ENCODE measurements at places on chromosomes 12 and 14.

DNA sequence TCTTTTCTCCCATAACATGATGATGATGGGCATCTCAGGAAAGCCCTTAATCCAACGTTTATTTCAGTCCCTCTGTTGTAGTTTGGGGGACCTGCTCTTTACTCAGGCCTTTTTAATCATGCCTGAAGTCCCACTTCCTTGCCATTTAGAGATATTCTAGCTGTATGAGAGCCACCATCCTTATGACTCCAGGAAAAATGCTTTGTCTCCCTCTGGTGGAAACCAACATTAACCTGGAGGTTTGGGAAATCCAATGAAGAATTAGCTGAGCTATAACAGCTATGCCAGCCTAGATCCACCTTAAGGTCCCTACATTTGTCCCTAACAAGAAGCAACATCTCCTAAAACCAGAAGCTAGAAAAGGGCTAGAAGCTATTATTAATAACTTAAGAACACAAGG, 1399.1 kb downstream of the LRFN5 start:
- DNase-seq = no peak

- no peak for DNase-seq
Observed at GRCh38 chr12:28961948-28962384, 187.1 kb upstream of the FAR2 start.

DNA sequence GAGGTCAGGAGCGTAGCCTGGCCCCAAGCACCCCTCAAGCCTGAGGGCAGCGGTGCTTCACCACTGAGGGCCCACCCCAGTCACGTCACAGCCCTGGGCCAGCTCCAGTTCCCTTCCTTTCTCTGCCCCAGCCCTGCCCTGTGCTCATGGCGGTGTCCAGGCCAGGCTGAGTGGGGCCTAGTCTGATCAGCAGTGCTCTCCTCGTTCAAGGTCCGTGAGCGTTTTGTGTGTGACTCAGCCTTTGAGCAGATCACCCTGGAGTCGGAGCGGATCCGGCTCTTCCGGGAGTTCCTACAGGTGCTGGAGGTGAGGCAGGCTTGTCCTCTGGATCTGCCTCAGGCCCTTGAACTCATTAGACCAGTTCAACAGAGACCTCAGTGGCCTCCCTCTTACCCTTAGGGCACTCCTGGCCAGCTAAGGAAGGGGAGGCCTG, 19.0 kb downstream of the PRPF40B start:
- no peak for DNase-seq

- no peak for DNase-seq
Observed at GRCh38 chr14:73344319-73344718, 107.0 kb downstream of the PAPLN start.

DNA sequence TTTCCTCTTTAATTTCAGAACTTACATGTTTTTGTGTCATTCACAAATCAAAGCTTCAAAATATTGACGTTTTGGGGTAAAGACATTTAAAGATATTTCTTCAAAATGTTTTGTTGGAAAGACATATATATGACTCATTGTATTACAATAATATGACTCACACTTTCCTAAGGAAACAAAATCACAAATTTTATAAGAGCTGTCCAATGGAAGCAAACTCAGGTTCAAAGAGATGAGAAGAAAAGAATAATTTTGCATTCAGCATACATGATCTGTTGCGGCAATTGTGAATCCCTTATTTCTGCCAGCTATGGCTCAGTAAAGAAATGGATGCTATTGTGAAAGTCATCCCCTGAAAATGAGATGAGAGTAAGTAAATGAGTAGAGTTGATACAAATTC, 82.7 kb downstream of the GRIP1 start:
- DNase-seq = no peak

- DNase-seq = no peak
Observed at GRCh38 chr14:69376439-69376838, 21.7 kb downstream of the ERH start.

- DNase-seq = no peak
Observed at GRCh38 chr14:22556021-22556989, 32.7 kb downstream of the DAD1 start.

GRCh38 chr12:6180268-6181051, 19.7 kb upstream of the CD9 start:
- no peak for DNase-seq

DNA sequence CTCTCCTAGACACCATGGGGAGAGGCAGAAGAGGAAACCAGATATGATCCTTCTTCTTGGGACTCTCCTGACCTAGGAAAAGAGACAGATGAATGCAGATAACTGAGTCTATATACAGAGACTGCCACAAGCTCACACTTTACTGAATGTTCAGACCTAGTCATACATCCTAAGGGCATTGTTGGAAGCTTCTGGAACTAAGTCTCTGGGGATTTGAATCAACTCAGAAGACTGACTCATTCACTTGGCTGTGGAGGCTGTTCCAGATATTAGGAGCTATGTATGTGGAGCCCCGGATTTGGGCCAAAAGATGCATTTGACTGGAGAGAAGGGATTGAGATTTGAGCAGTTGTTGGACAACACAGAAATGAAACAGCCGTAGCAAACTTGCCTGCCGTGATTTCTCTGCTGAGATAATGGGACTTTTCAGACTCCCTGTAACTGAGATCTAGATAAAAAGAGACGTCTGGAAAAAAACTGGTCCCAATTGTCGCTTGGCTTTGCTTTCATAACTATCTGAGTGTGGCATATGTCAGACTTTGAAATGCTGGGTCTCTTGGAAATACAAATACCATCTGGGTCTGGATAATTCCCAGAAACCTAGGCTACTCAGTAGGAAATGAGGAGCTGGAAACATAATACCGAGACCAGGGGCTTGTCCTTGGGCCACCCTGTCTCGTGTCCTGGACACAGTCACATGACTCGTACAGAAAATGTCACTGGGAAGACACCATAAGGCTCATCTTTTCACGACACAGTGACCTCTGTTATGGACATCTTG, 396.8 kb downstream of the NUAK1 start:
- DNase-seq = peak; percentile 2

- no peak for DNase-seq
Observed at GRCh38 chr12:104446646-104447421, 9.9 kb upstream of the CHST11 start.

- DNase-seq = no peak
Observed at GRCh38 chr12:14340371-14340770, 25.1 kb upstream of the ATF7IP start.

GRCh38 chr12:53940443-53941014, 1.9 kb downstream of the HOXC13 start:
- DNase-seq = no peak

- DNase-seq = no peak
Observed at GRCh38 chr14:64826333-64826732, 53.4 kb downstream of the SPTB start.

GRCh38 chr12:12922191-12922616, 29.8 kb downstream of the GPRC5D start:
- DNase-seq = no peak

- no peak for DNase-seq
Observed at GRCh38 chr12:94187361-94187760, 39.0 kb downstream of the PLXNC1 start.

GRCh38 chr14:59161561-59162175, 26.8 kb upstream of the DAAM1 start:
- no peak for DNase-seq

GRCh38 chr12:53498235-53498630, 1.0 kb downstream of the MAP3K12 start:
- no peak for DNase-seq

GRCh38 chr12:114698566-114699163, 14.7 kb upstream of the TBX3 start:
- no peak for DNase-seq

DNA sequence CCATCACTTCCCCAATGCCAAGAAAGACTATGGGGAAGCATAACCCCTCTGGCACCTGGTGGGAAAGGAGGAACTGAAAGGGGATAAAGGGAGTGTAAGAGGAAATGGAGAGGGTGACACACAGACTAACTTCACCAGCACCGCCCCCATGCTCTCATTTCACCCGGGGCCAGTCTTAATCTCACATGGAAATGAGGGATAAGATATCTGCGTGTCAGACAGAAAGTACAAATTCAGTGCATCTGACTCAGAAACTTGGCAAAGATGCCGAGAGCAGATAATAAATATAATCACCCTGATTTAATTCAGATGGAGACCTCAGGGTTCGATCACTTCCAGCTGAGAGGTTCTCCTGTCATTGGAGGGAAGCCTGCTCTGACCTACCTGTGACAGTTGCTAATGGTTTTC, 191.6 kb downstream of the DUSP6 start:
- no peak for DNase-seq

GRCh38 chr14:22668417-22668816, 24.3 kb upstream of the OR6J1 start:
- no peak for DNase-seq

DNA sequence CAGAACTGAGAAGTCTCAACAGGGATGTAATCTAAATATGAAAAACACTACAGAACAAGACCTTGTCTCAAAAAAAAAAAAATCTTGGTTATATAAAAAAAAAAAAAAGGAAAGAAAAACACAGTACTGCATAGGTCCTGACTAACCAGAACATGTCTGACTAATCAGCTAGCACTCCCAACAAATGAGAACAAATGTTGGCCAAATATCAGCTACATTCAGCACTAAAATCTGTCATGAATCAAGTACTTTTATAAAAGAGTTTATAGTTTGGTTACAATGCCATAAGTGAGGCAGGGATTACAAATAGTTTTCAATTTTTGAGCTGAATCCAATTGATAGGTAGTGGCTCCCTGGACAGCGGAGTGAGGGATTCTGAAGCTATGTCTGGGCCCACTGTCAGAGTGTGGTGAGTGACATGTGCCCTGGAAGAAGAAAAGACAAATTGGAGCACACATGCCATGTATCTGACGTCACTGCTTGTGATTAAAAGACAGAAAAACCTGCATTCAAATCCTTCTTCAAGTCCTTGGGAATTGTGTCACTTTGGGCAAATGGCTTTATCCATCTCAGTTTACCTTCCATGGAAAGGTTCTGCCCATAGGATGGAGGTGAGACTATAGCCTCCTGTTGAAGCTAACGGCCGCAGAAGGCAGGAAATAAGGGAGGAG, 5.6 kb upstream of the FAM234B start:
- no peak for DNase-seq

DNA sequence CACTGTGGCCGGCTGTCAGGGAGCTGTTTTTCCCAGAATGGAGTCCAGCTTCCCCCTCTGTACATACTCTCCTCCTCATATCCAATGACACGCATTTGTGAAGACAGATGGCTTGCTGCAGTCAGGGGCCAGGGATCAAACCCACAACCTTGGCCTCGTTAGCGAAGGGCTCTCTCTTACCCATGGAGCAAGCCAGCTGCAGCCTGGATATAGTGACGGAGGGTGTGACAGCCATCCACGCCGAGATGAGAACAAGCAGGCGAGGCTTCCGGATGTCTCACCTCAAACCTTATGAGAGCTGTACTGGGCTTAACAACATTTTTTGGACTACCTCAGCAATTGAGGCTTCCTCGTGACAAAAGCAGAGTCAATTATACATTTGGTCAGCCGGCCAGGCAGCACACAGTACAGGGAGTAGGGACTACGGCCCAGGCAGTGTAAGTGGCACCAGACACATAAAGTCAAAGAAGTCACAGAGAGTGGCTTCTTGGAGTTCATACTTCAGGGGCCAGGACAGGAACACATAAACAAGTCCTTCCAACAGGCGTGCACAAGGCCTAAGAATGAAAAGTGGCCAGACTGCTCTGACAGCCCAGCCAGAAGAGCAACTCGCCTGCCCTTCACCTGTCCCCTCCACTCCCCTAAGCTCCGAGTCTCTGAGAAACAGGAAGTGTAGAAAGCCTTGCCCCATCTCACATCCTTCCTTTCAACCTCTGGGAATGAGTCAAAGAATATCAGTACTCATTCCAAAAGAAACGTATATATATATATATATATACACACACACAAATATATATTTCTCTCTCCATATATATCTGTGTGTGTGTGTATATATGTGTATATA, 115.1 kb downstream of the TTC7B start:
- no peak for DNase-seq

- peak; percentile 79 for DNase-seq
Observed at GRCh38 chr12:97275256-97275655, 187.3 kb upstream of the RMST start.

- DNase-seq = no peak
Observed at GRCh38 chr12:10700581-10700980, 22.5 kb downstream of the YBX3 start.

GRCh38 chr12:123119808-123120207, 31.1 kb downstream of the PITPNM2 start:
- no peak for DNase-seq

DNA sequence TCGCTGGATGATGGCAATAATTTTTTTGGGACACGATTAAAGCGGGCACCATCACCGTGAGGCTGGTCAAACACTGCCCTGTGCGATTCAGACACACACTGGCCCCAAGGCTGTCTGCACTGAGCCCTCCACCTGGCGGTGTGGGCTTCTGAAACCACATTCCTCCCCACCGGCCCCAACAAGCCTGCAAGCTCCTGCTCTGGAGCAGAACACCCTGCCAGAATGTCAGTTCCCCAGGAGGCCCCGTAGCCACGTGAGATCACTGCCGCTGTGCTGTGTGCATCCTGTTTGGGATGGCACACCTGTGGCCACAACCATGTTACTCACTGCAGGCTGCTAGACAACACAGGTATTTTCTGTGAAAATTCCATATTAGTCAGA, 7.9 kb downstream of the GSC start:
- DNase-seq = no peak

DNA sequence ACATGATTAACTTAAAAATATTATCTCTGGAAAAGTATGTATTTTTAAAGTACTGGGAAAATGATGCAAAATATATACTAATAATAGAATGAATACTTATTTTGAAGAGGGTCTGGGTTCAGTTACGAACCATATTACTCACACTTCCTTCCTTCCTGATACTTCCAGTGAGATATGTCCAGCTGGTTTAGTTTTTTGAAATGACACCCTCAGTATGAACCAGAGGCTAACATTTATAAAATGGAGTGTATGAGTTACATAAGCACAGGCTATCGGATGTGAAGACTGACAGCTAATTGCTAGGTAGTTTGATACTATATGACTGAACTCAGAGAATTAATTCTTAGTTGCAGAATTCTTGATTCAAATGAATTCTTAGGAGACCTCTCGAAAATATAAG, 122.9 kb downstream of the OTOGL start:
- DNase-seq = no peak

GRCh38 chr12:101666052-101666728, 31.2 kb upstream of the CHPT1 start:
- DNase-seq = no peak

DNA sequence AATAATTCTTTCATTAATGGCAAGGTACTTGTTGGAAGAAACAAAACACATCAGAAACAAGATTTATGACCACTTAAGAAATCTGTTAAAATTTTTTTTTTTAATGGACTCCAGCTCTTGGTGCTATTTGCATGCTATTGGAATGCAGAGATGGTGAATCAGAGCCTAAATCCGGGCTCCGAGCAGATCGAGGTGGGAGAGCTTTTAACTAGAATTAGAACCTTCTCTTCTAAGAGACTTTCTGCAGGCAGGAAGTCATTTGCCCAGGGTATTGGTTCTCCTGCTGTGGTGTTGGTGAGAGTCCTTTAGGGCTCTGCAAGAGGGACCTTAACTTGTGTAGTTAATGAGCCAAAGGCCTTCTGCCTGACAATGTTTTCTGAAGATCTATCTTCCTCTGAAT, 419.4 kb downstream of the SNAPC1 start:
- DNase-seq = no peak

- no peak for DNase-seq
Observed at GRCh38 chr14:76289276-76289675, 86.7 kb upstream of the ESRRB start.

GRCh38 chr14:101855958-101856357, 94.4 kb downstream of the PPP2R5C start:
- DNase-seq = no peak
